ENCODE measurements at places on chromosomes 2 and 18.
A peak's percentile ranks its signal among the peaks of the same experiment; 100 is the strongest.

DNA sequence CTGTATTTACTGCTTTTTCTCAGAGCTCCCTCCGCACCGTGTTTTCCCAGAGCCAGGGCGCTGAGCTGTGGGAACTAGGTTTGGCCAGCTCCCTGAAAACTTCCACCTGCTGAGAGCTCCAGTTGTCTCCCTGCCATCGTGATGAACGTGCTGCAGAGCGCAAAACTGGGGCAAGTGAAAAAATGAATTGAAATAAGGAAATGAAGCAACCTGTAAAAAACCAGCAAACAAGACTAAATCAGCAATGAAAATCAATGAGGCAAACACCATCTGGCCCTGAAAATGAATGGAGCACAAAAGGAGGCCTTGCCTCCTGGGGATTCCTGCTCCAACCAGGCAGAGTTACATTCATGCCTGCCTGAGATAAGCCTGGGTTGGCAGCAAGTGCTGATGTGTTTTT is 129.9 kb downstream of the MARCHF4 start:
- DNase-seq, result peak; percentile 18

GRCh38 chr2:178529194-178529593 is 48.9 kb downstream of the PLEKHA3 start:
- DNase-seq, result no peak

DNA sequence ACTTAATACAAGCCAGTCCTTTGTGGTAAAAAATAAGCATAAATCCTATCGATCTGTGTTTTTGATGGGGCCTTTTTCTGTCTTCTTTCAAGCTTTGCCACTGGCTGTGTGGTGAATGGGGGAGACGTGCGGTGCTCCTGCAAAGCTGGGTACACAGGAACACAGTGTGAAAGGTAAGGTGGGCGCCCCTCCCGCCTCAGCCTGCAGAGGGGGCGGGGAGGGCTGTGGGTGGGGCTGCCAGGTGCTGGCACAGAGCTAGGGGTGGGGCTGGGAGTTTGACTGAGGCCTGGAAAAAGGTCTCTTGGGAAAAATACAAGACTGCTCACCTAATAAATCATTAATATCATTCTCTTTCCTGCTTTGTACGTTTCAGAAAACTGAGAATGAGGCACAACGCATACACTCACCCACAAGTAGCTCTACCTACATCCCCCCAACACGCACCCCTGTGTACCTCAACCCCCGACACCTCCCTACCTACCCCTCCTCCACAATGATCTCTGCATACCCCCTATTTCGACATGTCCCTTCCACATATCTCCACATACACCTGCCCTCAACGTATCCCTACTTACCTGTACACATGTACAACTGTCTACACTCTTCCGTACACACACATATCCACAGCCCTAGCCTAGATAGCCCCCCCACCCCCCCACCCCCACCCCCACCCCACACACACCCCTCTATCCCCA is 129.7 kb upstream of the TTC39C start:
- peak; percentile 45 for DNase-seq

DNA sequence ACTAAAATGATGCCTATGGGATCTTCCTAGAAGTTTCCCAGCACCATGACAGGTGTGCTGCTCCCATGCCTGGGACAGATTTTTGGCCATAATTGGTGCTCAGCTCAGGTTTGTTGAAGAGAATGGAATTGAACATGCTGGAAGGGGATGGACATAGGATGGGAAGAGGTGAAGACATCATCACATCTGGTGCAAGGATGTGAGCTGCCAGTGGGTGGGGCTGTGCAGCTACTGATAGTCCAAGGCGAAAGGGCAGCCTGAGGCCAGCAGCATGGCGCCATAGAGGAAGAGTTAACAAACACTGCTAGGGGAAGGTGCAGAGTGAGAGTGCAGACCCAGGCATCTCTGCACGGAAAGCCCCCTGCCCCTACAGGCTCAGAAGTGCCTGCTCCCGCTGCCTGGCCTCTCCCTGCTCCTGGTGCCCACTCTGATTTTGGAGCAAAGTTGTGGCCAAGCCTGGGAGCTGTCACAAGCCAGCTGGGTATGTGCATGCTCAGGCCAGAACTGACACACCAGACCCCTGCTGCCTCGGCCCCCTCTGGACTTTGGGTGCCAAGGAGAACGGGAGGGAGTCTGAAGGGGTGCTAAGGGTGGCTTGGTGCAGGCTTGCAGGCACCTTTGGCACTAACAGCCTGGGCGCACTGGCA is 178.6 kb downstream of the ZBTB7C start:
- DNase-seq, result peak; percentile 88

DNA sequence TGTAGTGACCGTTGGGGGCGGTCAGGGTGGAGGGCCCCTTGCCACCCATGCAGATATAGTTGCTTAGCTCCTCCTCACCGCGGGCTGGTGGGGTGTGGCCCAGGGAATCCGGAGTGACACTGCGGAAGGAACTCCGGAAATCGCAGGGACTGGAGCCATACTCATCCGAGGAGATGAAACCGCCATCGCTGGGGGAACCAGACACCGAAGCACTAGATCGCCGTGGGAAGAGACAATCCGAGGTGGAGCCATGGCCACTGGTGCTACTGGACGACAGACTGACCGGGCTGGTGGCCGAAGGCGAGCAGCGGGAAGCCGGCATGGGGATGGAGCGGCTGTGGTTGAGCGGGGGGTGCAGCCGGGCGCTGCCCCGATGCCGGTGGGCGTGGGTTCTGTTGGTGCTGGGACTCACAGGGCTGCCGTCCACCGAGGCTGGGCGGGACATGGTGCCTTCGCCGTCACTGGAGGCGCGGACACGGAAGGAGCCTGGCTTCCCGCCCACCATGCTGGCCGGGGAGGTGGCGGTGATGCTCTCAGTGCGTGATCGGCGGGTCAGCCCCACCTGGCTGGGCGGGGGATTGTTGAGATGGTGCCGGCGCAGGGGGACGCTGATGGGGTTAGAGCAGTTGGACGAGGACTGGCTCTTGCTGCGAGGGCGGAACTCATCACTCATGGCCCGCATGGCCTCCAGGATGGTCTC is 2.2 kb downstream of the IRS1 start:
- no peak for DNase-seq

DNA sequence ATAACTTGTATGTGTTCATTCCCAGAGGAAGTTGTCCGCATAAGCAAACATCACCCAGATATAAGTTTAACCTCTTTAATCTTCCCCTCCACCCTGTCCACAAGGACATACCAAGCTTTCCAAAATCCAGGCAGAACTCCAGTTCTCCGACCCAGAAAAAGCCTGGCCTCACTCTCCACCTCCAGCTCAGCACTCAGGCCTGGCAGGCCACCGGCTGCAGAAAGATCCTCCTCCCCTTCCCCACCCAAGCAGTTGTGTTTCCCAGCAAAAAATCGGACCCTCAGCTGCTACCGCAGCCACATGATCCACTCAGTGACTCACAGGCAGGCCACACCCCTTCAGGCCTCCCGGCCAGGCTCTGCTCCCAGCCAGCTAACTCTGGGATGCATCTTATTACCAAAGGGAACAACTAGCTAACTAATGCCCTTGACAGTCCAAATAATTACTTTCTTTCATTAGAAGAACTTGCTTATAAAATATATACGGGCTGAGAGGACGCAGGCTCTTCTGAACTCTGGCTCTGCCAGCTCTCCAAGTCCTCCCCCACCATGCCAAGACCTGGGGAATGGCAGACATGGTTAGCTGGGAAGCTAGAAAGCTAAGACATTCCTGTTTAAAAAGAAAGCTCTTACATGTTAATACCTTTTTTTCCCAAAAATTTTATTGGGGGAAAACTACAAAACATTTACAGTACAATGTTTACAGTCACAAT is 4.5 kb downstream of the ZFP36L2 start:
- DNase-seq, result peak; percentile 94

Measured in GM23338 (cell line).